Tongue (tissue), 3 donors: ENCODE measurements at places on chromosomes 6 and 20. TPM values are rescaled to one million over a fixed set of nuclear protein-coding genes. Genes with fewer than 3 reads are reported as not detected.

DNA sequence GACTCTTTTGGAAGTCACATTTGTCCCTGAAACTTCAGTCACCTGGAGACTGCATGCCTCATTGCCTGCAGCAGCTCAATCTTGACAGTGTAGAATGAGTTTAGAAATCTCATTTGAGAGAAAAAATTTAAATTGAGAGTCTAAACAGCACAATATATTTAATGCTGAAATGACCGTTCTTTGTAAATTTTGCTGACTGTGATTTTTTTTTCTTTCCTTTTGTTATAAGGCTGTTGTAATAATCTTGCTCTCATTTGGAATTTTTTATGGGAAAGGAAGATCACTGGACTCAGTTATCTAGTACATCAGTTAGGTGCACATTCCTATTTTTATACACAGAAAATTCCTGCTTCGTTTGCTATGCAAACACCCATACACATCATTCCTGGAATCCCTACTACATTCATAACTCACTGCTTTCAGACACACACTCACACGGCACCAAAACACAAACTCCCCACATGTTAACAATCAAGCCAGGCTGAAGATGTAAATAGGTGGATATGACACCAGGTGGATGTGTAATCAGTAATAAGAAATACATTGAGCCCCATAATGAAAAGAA, 43.8 kb downstream of the PTCHD4 start:
- no peak for DNase-seq

- DNase-seq: no peak
These were observed 54.8 kb upstream of the SGK1 start for GRCh38 chr6:134372603-134373281.

DNA sequence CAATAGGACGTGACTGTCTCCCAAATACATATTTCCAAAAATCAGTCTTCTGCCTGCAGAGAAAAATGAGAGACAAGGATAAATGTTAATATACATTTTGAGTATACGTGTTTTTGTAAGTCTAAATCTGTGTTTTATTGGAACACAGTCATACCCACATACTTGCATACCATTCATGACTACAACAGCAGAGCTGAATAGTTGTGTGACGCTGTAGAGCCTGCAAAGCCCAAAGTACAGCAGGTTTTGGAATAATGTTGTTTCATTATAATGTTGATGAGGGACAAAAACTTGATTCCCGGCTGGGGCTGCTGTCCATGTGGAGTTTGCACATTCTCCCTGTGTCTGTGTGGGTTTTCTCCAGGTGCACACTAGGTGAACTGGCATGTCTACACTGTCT, 23.8 kb upstream of the FBXO9 start:
- no peak for DNase-seq

DNA sequence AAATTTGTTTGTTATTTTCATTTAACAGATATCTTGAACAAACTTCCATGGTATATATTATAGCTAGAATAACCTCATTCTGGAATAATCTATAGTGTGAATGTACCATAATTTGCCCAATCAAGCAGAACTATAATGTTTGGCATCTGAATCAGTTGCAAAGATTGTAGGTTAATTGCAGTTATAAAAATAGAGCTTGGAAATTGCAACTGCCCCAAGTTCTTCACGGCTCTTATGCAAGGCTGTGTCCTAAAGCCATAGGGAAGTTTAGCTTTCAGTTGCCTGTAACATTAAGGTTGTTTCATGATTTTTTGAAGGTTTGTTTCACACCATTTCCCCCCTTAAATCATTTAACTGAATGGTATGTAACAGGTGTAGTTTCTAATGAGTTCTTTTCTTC, 19.4 kb downstream of the NQO2 start:
- no peak for DNase-seq

Gene MAS1
- not detected for total RNA-seq

DNA sequence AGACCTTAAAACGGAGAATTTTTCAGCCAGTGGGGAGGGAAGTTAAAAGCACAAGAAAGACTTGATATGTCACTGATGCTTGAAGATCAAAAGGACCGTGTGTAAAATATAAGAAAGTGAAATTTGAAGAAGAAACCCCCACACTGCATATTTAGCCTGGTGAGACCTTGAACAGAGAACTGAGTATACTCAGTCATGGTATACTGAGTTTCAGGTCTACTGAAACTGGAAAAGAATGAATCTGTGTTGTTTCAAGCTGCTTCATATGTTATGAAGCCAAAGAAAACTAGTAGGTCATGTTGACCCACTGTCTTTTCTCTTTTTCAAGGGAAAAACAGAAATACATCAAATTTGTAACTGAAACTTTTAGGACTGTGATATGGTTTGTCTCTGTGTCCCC, 443.8 kb upstream of the GJE1 start:
- DNase-seq: no peak

- DNase-seq: no peak
These were observed 700.0 kb downstream of the RFPL4B start for GRCh38 chr6:113047148-113047547.

DNA sequence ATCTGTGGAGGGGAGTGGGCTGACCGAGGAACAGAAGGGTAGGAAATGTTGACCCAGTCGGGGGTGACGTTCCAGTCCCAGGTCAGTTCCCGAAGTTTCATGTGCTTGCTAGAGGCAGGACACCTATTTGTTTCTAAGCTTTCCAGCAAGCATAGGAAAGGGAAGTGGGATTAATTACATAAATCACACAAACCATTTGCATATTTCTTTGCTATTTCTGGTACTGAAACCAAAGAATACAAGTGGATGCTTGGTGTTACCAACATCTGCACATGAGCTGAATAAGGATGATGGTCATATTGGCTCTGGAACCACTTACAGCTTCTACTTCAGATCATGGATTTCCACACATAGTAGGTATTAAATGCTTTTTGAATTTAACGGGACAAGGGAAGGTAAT, 546.5 kb downstream of the PRKN start:
- DNase-seq: no peak

Gene HSPA1L
- 4.5 TPM for total RNA-seq

Gene PHACTR3
- 8.5 TPM for total RNA-seq

DNA sequence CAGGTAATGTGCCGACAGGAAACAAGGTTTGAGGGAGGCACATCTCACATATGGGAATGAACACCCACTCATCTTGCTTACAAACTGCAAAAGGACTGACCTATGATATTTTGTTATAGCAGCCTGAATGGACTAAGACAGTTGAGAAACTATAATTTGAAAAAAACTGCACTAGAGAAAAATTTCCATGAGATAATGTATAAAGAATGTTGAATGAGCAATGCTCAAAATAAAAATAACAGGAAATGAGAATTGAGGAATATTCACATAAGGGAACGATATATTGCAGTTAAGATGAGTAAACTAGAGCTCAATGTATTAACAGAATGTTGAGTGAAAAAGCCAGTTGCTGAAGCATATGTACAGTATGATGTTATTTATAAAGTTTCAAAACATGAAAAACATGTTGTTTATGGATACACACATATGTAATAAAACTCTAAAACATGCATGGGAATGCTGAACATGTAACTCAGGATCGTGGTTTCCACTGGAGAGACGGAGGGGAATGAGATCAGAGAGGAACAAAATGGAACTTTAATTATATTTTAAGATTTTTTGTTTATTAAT, 6.3 kb upstream of the TBC1D22B start:
- DNase-seq: no peak

GRCh38 chr6:170221052-170221752, 69.7 kb downstream of the DLL1 start:
- DNase-seq: no peak

Gene OR12D3
- not detected for total RNA-seq

Gene NFYA
- 27.8 TPM for total RNA-seq

DNA sequence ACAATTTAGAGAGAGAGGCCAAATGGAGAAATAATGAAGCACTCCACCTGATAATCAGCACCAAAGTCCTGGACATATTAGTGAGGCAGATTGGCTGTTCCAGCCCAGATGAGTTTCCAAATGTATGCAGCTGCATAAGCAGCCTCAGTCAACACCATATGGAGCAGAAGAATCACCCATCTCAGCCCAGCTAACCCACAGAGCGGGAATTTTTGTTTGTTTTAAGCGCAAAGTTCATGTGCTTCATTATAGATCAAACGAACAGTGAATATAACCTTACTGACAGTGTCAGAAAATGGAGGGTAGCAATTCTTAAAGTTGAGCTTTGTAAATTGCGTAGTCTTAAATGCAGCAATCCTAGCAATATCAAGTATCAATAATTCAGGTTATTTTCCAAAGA, 234.0 kb upstream of the CEP162 start:
- no peak for DNase-seq
